ENCODE measurements at places on chromosomes 1 and 21. TPM values are rescaled to one million over a fixed set of nuclear protein-coding genes. Genes with fewer than 3 reads are reported as not detected.

Gene MPL
- total RNA-seq, result not detected

Gene SPRR4
- total RNA-seq, result not detected

Gene ZMYM1
- 7.3 TPM for total RNA-seq

Gene C21orf91
- 7.9 TPM for total RNA-seq

Gene C1orf21
- total RNA-seq, result 39.5 TPM

Gene ALX3
- total RNA-seq, result not detected

DNA sequence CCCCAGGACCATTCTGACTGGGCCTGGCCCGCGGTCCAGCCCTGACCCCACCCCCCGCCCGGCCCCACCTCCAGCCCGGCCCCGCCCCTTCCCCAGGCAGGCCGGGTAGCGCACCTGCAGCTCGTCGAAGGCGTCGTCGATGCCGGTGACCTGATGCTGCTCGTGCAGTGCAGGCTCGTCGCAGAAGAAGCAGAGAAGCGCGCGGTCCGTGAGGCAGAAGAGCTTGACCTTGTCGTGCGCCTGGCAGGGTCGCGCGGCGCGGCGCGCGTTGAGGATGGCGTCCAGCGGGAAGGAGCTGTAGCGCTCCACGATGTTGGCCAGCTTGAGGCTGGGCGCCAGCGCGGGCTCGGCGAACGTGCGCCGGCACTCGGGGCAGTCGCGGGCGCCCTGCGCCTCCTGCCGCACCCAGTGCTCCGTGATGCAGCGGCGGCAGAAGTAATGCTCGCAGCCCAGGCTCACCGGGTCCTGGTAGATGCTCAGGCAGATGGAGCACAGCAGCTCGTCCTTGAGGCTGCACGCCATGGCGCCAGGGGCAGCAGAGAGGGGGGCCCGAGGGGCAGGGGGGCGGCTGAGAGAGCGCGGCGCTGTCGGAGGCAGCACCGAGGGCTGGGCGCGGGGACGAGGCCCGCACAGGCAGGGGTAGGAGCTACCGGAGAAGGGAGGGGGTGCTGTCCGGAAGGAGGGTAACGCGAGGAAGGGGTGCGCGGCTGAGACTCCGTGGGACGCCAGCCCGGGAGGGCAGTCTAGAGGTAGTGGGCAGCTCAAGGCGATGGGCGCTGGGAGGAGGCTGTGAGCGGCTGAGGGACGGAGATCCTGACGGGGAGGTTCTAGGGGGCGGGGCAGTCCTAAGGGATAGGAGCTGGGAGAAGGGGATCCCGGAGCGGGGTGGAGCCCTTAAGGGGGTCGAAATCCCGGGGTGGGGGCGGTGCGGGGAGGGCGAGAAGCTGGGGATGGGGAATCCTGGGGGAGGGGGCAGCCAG, 642 bp downstream of the TRIM62 start:
- peak; percentile 88 for DNase-seq

- peak; percentile 64 for DNase-seq
Measured at GRCh38 chr1:175245324-175245723, 52.7 kb upstream of the KIAA0040 start.

DNA sequence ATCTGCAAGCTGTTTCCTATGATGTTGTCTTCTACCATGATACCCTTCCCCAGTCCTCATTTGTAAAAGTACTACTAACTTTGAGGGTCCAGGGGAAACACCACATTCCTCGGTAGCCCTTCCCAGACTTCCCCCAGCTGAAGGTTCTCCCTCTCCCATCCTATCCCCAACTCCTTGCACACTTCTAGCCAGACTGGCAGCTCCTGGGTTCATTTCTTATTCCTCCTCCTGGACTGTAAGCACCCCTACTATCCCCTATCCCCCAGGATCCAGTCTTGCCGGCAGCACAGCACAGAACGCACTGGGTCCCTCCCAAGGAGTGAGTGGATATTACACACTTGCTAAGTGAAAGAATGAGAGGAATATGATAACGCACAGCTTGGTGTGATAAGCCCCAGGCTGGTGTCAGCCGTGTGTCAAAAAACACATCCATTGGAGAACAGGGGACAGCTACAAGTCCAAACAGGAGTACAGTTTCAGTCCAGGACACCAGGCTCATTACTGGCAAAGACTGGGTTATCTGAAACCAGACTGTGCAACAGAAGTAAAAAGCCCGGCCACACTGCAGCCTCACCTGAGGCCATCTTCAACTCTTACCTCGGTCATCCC, 100.2 kb downstream of the SSBP3 start:
- no peak for DNase-seq

- DNase-seq, result no peak
Measured at GRCh38 chr1:164728719-164729118, 169.7 kb downstream of the PBX1 start.

- no peak for DNase-seq
Measured at GRCh38 chr1:159892944-159893343, 7.0 kb downstream of the CFAP45 start.

DNA sequence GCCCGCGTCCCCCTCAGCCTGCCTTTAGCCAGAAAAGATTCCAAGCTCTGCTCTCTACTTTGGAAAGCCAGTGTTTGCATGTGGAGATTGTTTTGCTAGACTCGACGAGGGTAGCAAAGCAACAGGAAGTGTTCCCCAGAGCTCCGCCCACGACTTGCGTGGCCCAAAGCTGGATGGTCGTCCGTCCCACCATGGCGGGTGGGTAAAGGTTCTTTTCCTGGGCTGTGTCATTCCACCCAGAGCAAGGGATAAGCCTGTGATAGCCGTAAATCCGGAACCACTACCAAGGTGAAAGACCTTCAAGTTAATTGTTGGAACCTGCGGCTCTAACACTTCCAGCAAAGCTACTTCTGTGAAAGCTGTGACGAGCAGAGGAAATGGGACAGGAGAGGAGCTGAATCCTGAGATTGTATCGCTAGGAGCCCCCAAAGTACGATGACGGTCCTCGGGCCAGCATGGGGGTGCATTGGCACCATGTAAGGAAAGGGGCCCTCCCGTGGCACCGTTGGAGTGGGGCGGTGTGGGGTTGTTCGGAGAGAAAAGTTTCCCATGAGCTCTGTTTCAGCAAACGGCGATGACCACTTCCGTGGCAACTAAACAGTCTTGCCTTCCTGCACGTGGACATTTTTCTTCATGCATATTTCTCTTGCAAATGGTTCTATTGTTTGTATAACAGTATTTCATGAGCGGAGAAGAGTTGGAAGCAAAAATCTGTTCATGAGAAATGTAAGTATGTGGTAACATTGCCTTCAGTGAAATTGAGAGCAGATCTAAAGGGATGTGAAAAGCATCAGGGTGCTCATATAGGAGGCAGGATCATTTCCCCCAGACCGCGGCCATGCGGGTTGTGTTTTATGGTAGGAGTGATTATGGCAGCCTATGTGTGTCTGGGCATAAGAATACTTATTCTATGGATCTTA, 8.4 kb downstream of the MX2 start:
- DNase-seq, result no peak

Data from esophagus muscularis mucosa (tissue), 4 donors.